Stimulated activated CD8-positive, alpha-beta memory T cell treated with anti-CD3 and anti-CD28 coated beads, Interleukin-4, amount 100 ng/mL, for 4 hours (primary cell): ENCODE measurements at places on chromosomes 3 and 15.

- no peak for DNase-seq
Observed at GRCh38 chr3:166190360-166190759, 353.1 kb upstream of the BCHE start.

DNA sequence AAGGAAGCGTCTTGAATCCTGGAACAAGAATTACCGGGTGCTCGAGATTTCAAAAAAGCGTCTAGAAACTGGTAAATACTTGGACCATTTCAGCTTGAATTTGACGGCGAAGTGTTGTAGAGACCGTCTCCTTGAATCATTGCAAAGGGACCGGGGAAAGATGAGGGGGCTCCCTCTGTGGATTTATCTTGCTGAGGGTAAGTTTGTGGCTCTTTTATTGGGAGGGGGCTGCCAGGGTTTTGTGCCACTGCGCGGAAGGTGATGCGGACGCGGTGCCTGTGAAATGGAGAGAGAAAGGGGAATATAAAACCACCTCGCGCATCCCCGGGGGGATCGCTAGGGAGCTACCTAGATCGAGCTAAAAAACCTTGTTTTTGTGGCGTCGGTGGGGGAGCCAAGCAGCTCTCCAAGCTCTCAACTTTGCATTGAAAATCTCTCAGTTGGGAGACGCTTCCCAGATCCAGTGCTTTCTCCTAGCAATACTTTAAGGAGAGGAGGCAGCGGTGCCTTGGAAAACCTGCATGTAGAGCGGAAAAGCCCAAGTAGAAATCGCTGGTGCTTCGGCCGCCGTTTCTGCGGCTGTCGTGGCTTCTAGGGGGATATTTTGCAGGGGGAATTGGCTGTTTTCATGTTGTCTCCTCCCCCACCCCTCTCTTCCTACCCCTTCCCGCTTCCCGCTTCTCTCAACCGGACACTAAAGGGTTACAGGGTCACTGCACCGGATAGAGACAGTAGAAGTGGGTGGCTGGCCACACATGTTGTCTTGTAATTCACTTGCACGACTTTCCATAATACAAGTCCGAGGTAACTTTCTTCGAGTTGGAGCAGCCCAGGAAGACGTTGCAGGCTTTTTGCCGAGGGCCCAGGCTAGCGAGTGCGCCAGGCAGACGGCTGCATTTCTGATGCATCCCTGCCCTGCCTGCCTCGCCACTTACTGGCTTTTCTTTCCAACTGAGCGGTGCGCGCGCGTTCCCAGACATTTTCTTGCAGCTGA lies 187.6 kb downstream of the NLGN1 start:
- no peak for DNase-seq

DNA sequence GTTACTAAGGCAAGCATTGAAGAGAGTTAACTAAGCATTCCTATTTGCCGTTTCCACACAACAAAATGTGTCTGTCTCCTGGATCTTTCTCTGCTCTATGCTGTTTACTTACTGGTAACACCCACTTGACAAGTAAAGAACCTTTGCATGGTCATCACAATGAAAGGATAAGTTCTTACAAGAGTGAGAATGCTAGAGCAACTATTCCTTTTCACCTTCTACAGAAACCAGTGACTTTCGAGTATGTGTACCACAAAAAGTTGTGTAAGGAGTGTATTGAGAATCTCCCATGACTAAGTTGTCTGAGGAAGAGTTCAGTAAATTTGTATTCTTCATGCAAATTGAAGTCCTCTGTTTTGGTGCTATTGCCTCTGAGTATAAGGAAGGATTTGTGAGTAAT lies 10.8 kb downstream of the TIPARP start:
- DNase-seq, result no peak

- no peak for DNase-seq
Observed at GRCh38 chr3:103511891-103512290, 1077.1 kb downstream of the ZPLD1 start.

DNA sequence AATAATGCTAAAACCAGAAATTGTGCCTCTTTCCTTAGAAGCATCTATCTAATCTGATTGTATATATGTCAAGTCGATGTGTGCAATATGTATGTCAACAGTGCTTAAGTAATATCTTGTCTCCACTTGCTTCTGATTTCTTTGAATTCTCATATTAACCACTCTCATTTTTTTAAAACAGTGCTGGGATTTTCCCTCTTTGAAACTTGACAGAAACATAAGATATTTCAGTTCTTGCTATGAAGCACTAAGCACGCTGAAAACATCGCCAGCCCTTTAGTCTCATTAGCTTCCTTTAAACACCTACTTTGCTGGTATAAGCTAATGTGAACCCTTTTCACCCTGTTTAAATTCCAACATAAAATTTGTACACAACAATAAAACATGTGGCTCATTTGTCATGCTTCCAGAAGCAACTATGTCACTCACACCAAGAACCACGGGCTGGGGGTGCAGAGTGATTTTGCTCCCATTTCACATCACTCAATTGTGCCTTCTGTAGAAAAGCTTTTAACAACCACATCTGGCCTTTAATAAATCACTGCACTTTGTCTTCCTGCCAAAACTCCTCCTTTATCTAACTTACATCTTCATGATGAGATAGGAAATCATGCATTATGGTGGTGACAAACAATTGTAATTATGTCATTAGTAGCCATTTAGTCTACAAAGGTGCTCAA lies 185.2 kb downstream of the FOXP1 start:
- no peak for DNase-seq

DNA sequence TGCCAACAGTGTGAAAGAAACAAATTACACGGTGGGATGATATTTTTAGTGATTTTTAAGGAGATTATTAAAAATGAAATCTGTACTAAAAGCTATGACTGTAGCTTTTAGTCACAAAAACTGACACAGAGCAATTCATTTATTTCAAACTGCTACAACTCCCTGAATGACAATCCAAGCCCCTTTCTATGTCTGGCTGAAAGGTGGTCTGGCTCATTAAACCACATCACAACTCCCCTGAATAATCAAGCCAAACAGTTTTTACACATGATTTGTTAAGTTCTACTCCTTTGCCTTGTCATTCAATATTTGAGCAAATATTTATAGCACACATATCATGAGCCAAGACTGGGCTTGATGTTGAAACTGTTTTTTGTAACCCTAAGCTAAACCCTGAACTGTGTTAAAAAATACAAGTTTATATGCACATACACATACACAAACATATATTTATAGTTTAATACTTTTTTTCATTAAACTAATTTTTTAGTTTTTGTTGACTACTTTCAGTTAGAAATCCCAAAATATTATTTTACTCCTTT lies 125.5 kb downstream of the RBMS3 start:
- no peak for DNase-seq
